ENCODE measurements at places on chromosomes 3 and 15. TPM values are rescaled to one million over a fixed set of nuclear protein-coding genes. Genes with fewer than 3 reads are reported as not detected.
A peak's percentile ranks its signal among the peaks of the same experiment; 100 is the strongest.

- H3K4me3 ChIP-seq = no peak overlapping the region
- no peaks in the 10 kb centered on the region for H3K36me3 ChIP-seq
- no peak for DNase-seq
- no peaks in the 10 kb centered on the region for H3K4me1 ChIP-seq
- H3K27me3 ChIP-seq = no peaks in the 10 kb centered on the region
- H3K27ac ChIP-seq = no peak overlapping the region
These were observed 118.4 kb downstream of the CTNNB1 start for GRCh38 chr3:41317718-41318117.

- no peaks in the 10 kb centered on the region for H3K36me3 ChIP-seq
- H3K27ac ChIP-seq = no peak overlapping the region
- H3K27me3 ChIP-seq = no peaks in the 10 kb centered on the region
- DNase-seq = no peak
- H3K4me1 ChIP-seq = no peaks in the 10 kb centered on the region
These were observed 352.6 kb downstream of the CGGBP1 start for GRCh38 chr3:87706176-87706575.

DNA sequence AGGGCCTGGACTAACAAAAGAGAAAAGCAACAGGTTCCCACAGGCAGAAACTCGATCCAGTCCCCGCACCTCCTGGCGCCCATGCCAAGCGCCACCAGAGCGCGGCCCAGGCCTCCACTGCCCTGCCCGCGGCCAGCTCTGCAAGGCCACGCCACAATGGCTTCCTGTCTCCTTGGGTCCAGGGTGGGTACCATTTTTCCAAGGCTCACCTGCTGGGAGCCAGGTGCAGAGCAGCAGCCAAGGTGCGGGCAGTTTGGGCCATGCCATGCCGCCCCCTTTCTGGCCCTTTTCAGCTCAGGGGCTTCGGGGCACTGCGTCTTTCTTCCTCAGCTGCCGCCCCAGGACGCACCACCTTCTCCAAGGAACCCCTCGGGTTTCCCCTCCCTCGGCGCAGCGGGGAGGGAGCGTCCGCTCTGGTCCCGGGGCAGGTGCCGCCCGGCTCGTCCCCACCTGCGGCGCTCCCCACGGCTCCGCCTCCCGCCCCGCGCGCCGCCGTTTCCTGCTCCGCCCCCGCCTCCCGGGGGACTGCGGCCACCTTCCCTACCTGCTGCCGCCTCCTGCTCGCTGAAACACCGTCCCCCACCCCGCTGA lies at the start of gene ILDR1:
Gene ILDR1, minus strand, starts transcription at position 437 of the 591 bp plus-strand sequence. Its CDS starts 170 bp downstream, at position 267.
- no peak within 1 kb of the TSS for H3K27ac ChIP-seq
- H3K36me3 ChIP-seq = no peaks in the 10 kb centered on the region
- H3K4me3 ChIP-seq = peak within 1 kb of the TSS; percentile 58
- H3K4me1 ChIP-seq = peaks cover 7% of the 10 kb centered on the region
- DNase-seq = peak; percentile 52
- no peaks in the 10 kb centered on the region for H3K27me3 ChIP-seq

GRCh38 chr3:10145685-10146084 lies 4.1 kb downstream of the VHL start:
- no peak overlapping the region for H3K4me3 ChIP-seq
- no peak for DNase-seq
- no peak overlapping the region for H3K27ac ChIP-seq
- no peaks in the 10 kb centered on the region for H3K27me3 ChIP-seq

DNA sequence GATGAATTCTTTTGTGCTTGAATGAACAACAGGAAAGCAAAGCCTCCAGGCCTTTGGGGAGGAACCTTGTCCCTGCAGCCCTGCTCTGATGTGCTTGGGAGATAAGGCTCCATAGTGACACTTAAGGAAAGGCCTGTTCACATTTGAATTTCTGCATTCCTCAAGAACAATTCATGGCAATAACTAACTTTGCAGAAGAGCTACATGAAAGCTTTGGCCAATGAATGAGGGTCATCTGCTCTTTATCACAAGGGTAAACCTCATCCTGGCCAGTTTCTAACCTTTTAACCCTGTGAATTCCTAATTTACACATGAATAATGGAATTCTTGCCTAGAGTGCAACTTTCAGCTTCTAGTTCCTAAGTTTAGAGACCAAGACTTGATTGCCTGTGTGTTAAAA lies 5.6 kb downstream of the PRTG start:
- peaks cover 8% of the 10 kb centered on the region for H3K4me1 ChIP-seq
- H3K27ac ChIP-seq = no peak overlapping the region
- H3K27me3 ChIP-seq = no peaks in the 10 kb centered on the region
- no peak for DNase-seq

The CYP8B1 gene
- 21.2 TPM for total RNA-seq

- H3K27ac ChIP-seq = no peak overlapping the region
- no peak overlapping the region for H3K4me3 ChIP-seq
- no peak for DNase-seq
- peaks cover 12% of the 10 kb centered on the region for H3K4me1 ChIP-seq
- H3K27me3 ChIP-seq = no peaks in the 10 kb centered on the region
These were observed 109.6 kb upstream of the PHLDB2 start for GRCh38 chr3:111749171-111750170.

The ROPN1 gene
- not detected for total RNA-seq

The GOLGA8O gene
- 0.28 TPM for total RNA-seq

DNA sequence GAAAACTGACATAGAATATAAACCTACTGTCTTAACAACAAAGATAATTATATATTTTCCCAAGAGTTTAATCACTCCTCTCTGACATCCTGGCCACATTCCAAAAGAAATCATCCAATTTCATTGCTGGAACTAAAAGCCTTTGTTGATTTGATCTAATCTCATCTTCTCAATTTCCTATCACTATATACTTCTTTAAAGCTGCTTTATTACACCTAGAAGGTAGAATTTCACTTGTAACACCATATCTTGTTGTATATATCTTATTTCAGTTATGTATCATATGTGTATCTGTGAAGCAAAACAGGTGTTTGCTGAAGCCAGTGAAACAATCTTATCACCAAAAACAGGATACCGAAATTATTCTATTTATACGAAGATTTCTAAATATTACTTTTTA lies 740.2 kb downstream of the ROBO1 start:
- H3K27me3 ChIP-seq = peaks cover 3% of the 10 kb centered on the region
- H3K36me3 ChIP-seq = no peaks in the 10 kb centered on the region
- no peak overlapping the region for H3K4me3 ChIP-seq
- no peak overlapping the region for H3K27ac ChIP-seq
- DNase-seq = no peak

DNA sequence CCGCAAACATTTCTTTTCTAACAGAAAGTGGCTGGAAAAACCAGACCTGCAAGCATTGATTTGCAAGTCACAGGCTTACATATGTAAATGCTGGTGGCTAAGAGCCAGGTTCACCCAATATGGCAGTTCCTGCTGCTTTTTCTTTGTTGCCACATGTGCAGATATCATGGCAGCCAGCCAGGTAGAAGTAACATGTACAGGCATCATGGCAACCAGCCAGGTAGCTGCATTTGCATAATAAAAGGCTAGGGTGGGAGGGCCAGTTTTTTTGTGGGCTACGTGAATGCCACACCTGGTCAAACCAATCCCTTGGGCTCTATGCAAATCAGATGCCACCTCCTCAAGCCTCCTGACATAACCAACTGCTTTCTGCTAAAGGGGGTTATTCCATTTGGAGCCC lies 2.8 kb upstream of the SMCO1 start:
- no peak overlapping the region for H3K27ac ChIP-seq
- no peak overlapping the region for H3K4me3 ChIP-seq
- H3K4me1 ChIP-seq = no peaks in the 10 kb centered on the region
- no peaks in the 10 kb centered on the region for H3K27me3 ChIP-seq

DNA sequence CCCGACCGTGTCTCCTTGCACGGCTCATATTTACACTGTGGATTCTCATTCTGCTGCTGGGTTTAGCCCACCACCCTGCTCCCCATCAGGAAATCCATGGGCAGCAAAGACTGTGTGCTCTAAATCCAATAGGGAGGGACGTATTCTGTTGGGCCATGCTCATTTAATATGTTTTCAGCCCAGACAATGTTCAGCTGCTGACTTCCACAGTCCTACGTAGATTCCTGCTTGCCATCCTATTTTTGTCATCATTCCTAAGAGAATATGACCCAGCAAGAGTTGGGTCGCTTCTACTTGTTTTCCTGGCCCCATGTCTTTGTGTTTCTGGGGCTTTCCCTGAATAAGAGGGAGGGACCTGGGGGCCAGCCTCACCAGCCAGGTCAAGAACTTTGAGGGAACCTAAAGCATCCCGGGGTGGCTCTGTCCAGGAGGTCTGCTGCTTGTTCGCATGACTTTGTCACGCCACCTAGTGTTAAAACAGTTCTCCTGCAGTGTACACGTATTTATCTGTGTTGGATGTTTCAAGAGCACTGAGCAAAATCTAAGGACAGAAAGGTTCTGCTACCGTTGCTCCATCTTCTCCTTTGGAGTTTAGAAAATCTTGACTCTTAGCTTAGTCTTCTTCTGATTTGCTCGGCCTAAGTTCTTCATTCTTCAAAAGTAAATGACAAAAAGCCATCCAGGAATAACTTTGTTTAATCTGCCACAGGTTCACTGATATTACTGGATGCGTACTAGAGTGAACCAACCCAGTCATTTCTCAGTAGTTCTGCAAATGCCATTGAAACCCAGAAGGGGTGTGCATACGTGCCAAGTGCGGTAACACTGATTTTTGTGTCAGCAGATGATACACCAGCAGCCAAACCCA lies 79.8 kb upstream of the NR2E3 start:
- H3K4me1 ChIP-seq = peaks cover 24% of the 10 kb centered on the region
- H3K27me3 ChIP-seq = no peaks in the 10 kb centered on the region
- peak overlapping the region; percentile 85 for H3K27ac ChIP-seq
- H3K4me3 ChIP-seq = no peak overlapping the region

The FOXB1 gene
- not detected for total RNA-seq

GRCh38 chr3:157405457-157405856 lies 31.2 kb upstream of the PTX3 start:
- no peak overlapping the region for H3K27ac ChIP-seq
- DNase-seq = no peak
- H3K27me3 ChIP-seq = no peaks in the 10 kb centered on the region
- H3K4me3 ChIP-seq = no peak overlapping the region

GRCh38 chr3:13233487-13234485 lies 160.6 kb upstream of the IQSEC1 start:
- H3K27me3 ChIP-seq = no peaks in the 10 kb centered on the region
- DNase-seq = no peak
- H3K36me3 ChIP-seq = no peaks in the 10 kb centered on the region
- no peak overlapping the region for H3K27ac ChIP-seq
- no peak overlapping the region for H3K4me3 ChIP-seq

GRCh38 chr3:121064121-121064520 lies 156.1 kb downstream of the STXBP5L start:
- no peaks in the 10 kb centered on the region for H3K36me3 ChIP-seq
- no peak overlapping the region for H3K27ac ChIP-seq
- DNase-seq = no peak

All from liver (tissue), 10 donors.